ENCODE measurements at places on chromosomes 2 and 18. TPM values are rescaled to one million over a fixed set of nuclear protein-coding genes. Genes with fewer than 3 reads are reported as not detected.

- no peak overlapping the region for H3K27ac ChIP-seq
- H3K36me3 ChIP-seq, result no peaks in the 10 kb centered on the region
- no peak overlapping the region for H3K4me3 ChIP-seq
- no peaks in the 10 kb centered on the region for H3K27me3 ChIP-seq
- H3K4me1 ChIP-seq, result no peaks in the 10 kb centered on the region
- DNase-seq, result no peak
These were observed 4.9 kb upstream of the IL1A start for GRCh38 chr2:112789186-112789585.

DNA sequence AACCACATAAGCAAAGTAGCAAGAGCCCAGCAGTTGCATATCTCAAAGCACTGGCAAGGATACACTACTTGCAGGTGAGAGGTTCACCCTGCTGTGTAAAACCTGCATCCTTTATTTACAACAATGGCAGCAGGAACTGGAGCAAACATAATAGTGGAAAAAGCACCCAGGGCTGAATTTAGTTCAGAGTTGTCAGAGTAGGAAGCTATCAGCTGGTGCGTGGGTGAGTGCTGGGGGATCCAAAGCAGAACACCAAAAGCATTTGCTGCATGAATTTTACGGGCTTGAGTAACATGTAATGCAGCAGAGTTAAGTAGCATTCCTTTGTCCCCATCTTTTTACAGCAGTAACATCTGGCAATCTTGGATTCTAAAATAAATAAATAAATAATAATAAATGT, 73.5 kb upstream of the SRD5A2 start:
- no peak for DNase-seq

- no peak overlapping the region for H3K27ac ChIP-seq
- no peak overlapping the region for H3K4me3 ChIP-seq
- no peaks in the 10 kb centered on the region for H3K36me3 ChIP-seq
These were observed 62.8 kb upstream of the DTNA start for GRCh38 chr18:34647251-34647650.

DNA sequence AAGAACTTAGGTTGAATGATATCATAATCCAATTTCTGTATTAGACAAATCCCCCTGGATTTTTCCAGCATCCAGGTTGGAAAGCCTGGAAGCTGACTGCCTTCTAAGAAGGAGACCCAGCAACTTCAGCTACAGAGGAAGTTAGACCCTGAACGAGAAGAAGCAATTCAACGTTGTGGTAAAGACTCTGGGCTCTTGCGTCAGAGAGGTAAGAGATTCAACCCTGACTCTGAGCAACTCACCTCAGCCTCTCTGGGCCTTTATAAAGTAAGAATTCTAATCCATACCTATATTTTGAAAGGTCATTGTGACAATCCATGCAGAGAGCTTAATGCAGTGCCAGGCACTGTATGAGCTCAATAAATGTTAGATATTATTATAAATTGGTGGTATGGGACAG, 9.7 kb downstream of the E2F6 start:
- no peaks in the 10 kb centered on the region for H3K27me3 ChIP-seq
- H3K4me1 ChIP-seq, result no peaks in the 10 kb centered on the region
- no peak for DNase-seq
- no peak overlapping the region for H3K27ac ChIP-seq
- no peak overlapping the region for H3K4me3 ChIP-seq

DNA sequence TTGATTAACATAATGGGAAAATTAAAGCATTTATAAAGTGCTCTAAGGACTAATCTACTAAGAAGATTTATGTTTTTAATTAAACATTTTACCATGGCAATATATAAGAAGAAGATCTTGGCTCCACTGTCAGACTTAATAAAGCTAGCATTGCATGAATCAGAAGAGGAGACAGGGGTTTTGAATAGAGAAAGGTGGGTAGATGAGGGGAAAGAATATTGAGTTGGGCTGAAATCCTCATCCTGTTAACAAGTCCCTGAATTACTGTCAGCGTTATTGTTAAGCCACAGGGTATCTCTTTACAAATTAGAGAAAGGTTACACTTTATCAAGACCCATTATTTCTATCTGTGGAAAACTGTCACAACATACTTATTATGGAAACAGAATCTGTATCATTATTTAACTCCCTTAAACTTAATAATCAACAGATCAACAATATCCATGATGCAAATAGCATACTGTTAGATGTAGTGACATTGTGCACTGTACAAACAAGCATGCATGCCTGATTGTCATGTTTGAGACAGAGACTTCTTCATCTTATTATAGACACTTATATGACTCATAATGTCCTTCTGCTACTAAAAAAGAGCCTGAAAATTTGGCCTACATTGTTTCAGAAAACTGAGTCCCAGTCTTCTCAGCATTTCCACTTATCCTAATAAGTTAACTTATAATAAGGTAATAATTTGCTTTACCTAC, 304.1 kb downstream of the NRXN1 start:
- H3K27ac ChIP-seq, result no peak overlapping the region
- no peaks in the 10 kb centered on the region for H3K4me1 ChIP-seq
- H3K4me3 ChIP-seq, result no peak overlapping the region
- H3K27me3 ChIP-seq, result no peaks in the 10 kb centered on the region
- no peak for DNase-seq

- no peak for DNase-seq
- no peak overlapping the region for H3K4me3 ChIP-seq
- peak overlapping the region; percentile 0 for H3K27ac ChIP-seq
- H3K4me1 ChIP-seq, result peaks cover 76% of the 10 kb centered on the region
- no peaks in the 10 kb centered on the region for H3K36me3 ChIP-seq
These were observed 40.0 kb upstream of the BMP10 start for GRCh38 chr2:68911246-68911645.

DNA sequence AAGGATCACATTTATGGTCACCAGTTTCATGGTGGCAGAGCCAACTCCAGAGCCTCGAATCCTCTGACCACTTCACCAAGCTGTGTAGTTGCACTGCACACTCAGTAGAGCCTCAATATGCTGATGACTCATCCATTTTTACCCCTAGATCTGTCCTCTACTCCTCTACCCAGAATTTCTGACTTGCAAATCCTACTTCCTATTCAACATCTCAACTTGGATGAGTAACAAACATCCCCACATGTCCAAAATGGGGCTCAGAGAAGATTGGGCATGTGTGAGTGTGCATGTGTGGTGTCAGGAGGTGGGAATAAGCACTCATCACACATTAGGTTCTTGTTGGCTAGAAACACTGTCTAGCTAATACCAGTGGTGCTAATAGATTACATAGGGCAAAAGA, 57.8 kb upstream of the IGFBP2 start:
- H3K4me3 ChIP-seq, result no peak overlapping the region
- peaks cover 3% of the 10 kb centered on the region for H3K27me3 ChIP-seq
- H3K4me1 ChIP-seq, result no peaks in the 10 kb centered on the region
- DNase-seq, result no peak

GRCh38 chr2:13652531-13653313, 936.0 kb downstream of the TRIB2 start:
- H3K4me1 ChIP-seq, result no peaks in the 10 kb centered on the region
- no peaks in the 10 kb centered on the region for H3K36me3 ChIP-seq
- no peaks in the 10 kb centered on the region for H3K27me3 ChIP-seq
- DNase-seq, result no peak
- no peak overlapping the region for H3K4me3 ChIP-seq
- no peak overlapping the region for H3K27ac ChIP-seq

DNA sequence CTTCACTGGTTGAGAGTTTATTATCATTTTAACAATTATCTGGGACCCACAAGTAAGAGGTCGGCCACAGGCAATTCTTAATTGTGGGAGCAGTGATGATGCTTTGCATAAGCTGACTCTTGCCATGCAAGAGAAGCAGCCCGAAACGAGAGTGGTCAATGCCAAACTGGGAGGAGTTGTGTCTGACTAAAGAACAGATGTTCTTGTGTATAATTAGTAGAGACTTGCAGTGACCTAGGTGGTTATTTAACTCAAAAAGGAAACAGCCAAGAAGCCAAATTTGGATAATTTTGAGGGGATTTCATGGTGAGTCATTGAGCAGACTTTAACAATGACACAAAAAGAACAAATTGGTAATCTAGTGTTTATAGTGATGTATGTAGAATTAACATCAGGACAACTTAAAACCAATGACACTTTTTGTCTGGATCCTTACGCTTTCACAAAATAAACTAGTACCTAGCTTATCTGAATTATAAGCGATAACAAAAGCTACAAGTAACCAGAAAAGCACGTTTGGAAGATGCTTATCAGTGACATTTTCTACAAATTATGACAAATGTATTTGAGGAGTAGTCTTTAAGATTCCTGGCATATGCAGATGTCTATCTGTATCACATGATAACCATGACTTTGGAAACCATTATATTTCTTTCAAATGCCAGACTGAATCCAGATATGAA, 184.7 kb upstream of the DLGAP1 start:
- H3K27me3 ChIP-seq, result no peaks in the 10 kb centered on the region
- no peaks in the 10 kb centered on the region for H3K4me1 ChIP-seq
- H3K27ac ChIP-seq, result no peak overlapping the region

DNA sequence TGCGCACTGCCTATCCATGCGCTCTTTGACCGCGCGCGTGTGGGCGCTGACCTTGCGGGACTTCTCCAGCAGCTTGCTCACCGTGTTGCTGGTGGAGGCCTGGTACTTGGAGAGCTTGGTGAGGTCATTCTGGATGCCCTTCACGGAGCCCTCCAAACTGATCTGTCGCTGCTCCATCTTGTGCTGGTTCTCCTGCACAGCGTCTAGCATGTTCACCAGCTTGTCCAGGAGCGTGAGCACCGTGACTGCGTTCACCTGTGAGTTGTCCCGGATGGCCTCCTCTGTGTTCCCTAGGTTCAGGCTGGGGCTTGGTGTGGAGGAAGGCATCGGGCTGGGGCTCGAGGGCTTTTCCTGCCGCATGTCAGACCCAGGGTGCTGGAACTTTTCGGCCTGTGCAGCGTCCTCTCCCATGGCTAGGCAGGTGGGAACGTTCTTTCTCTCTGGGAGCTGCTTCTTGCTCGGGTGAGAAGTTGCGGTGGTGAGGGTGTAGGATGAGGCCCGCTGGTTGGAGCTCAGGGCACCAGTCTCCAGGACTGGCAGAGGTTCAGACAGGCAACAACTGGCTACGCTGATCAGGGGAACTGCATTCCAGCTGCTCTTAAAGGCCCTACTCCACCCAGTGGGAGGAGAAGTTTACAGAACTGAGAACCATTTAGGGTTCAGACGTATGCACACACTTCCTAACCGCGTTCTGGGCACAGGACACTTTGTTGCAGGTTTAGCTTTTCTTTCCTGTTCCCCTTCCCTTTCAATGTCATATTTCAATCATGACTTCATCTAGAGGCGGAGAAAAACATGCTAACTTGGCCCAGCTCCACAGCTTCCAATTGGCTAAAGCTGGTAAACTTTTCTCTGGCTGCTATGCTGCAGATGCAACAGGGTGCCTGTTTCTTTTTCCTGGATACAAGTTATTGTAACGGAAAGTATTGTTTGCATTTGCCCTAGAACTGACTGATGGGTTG, at the start of gene CAVIN2:
Gene CAVIN2 (minus strand): TSS at position 574 of the 962 bp plus-strand sequence. CDS start 163 bp downstream, at position 411.
- H3K4me1 ChIP-seq, result no peaks in the 10 kb centered on the region
- no peak within 1 kb of the TSS for H3K27ac ChIP-seq
- no peak within 1 kb of the TSS for H3K4me3 ChIP-seq
- DNase-seq, result no peak
- H3K36me3 ChIP-seq, result no peaks in the 10 kb centered on the region

The MEIS1 gene
- not detected for total RNA-seq

The CCDC68 gene
- not detected for total RNA-seq

The LYG1 gene
- total RNA-seq, result 2.5 TPM
